ENCODE measurements at places on chromosomes 12 and 14.

- peak; percentile 32 for DNase-seq
Measured at GRCh38 chr12:87812681-87813080, 216.5 kb downstream of the C12orf50 start.

DNA sequence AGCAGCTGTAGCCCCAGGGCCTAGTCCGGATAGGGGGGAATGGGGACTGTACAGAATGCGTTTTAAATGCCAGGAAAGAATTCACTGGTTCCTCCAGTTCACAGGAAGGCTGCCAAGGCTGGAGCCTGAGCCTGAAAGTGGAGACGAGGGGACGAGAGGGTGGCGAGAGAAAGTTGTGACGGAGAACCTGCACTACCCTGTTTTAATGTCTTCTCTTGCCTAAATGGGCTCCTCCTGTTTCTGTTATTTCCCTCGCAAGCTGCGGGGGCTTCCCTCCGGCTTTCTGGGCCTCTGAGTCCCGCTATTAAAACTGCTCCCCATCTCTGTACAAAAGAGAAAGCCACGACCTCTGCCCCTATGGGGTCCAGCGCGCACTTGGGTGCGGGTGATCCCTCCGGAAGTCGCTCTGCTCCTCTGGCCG lies 4.5 kb downstream of the C1QL4 start:
- no peak for DNase-seq

DNA sequence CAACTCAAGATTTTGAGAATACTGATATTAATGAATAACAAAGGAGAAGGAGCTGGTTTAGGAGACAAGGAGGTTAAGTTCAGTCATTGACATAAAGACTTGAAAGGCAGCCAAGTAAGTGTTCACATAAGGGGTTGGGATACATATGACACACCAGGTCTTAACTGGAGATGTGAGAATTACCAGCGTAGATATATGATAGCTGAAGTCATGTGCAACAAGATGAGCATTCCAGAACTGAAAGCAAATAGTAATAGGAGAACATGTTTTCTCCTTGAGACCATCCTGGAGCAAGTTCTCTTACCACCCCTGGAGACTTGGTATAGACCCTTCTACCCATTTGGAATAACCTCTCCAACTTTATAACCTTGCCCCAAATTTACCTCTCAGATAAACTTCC lies 43.3 kb upstream of the NPFF start:
- DNase-seq, result no peak

GRCh38 chr14:74531467-74531866 lies 37.9 kb downstream of the ISCA2 start:
- peak; percentile 56 for DNase-seq

DNA sequence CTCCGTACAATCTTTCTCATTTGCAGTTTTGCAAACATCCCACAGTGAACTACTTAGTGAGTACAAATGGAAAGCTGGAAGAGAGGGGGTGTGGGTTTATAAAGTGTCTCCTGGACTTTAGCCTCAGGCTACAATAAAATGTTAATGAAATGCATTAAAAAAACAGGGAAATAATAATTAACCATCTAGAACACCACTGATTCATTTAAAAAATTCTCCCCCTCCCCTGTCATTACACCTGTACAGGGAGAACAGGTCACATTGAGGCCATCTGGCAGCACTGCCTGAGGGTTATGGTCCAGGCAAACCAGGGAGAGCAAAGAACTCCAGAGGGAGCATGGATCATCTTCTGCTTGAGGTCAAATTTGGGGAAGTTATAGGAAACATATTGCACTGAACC lies 96.3 kb downstream of the TSPAN8 start:
- no peak for DNase-seq
